ENCODE measurements at places on chromosomes 5 and 9. TPM values are rescaled to one million over a fixed set of nuclear protein-coding genes. Genes with fewer than 3 reads are reported as not detected.

The LCN2 gene
- 154 TPM for total RNA-seq

The TOPORS gene
- 27.3 TPM for total RNA-seq

The ELOVL7 gene
- 22.7 TPM for total RNA-seq

The S100Z gene
- not detected for total RNA-seq

The ACOT12 gene
- total RNA-seq, result not detected

The CCNI2 gene
- total RNA-seq, result 0.48 TPM

The GABRP gene
- total RNA-seq, result not detected

The SPOCK1 gene
- 2.6 TPM for total RNA-seq

The PCDHA8 gene
- total RNA-seq, result not detected

The LCN1 gene
- total RNA-seq, result not detected

The SPINK7 gene
- total RNA-seq, result 4.3 TPM

The MRRF gene
- 61.0 TPM for total RNA-seq

The FAT2 gene
- 139 TPM for total RNA-seq

The ANKS6 gene
- total RNA-seq, result 23.9 TPM

The POU5F2 gene
- 0.43 TPM for total RNA-seq

The SGCD gene
- total RNA-seq, result 0.96 TPM

The FOXD4L3 gene
- total RNA-seq, result not detected

The EIF4E1B gene
- not detected for total RNA-seq

The ANKRD31 gene
- total RNA-seq, result under 0.01 TPM

The TMEM215 gene
- not detected for total RNA-seq

The GADD45G gene
- not detected for total RNA-seq
